ENCODE measurements at places on chromosomes 3 and 15.

DNA sequence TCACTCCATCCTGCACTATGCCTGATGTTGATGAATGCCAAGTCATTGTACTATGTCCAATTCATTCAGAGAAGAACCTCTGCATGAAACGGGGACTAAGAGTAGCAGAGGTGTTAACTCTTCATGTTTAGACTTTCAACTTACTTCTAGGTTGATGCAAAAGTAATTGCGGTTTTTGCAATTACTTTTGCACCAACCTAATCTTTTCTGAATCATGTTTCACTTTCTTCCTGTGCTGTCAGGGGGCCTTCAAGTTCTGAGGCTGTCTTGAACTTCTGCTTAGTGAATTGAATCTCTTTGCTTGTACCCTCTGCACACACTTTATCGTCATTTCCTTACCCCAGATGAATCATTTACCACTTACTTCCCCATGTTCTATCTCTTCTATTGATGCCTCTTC is 636.2 kb downstream of the NAALADL2 start:
- DNase-seq, result no peak

- no peak for DNase-seq
These were observed 47.7 kb downstream of the TUSC7 start for GRCh38 chr3:116757315-116757714.

DNA sequence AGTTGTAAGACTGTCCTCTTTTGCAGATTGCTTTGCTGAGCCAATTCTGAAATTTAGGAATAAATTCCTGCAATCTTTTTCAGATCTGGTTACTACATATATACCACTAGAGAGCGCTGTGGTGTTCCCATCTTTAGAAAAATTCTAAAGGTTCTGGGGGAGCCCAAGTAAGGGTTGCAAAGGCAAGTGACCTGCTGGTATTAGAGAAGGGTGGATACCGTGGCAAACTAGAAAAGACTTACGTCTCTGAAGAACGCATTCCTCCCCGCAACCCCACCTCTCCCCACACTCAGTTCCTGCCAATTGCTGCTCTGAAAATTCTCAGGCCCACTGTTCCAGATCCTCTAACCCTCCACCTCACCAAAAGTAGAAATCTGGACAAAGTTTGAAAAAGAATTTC is 48.5 kb downstream of the EFHB start:
- DNase-seq, result no peak

- no peak for DNase-seq
These were observed 127.6 kb downstream of the FBLN2 start for GRCh38 chr3:13676356-13677017.

GRCh38 chr3:187758318-187758955 is 13.2 kb upstream of the BCL6 start:
- no peak for DNase-seq

GRCh38 chr3:21751886-21752285 is 876 bp upstream of the ZNF385D start:
- no peak for DNase-seq

DNA sequence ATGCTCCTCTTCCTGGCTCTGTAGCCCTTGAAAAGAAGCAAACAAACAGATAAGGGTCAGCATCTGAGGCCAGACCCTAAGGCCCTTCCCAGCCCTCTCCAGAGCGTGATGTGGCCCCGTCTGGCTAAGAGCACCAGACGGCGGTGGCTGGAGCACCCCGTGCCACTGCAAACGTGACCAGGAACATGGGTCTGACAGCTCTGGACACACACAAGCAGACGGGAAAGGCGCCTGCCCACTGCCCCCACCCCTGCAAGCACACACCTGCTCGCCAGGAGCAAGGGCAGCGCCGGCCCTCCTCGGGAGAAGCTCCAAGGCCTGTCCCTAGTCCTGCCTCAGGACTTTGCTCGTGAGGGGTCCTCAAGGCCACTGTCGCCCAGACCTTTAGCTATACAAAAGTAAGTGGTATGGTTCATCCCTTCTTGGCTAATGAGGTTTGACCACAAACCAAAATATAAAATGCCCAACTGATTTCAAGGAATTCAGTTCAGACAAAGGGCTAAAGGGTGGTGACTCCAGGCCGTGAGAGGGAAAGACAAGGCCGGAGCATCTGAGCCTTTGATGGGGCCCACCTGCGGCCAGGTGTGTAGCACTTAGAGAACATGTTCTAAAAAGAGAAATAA is 90.4 kb downstream of the XXYLT1 start:
- DNase-seq, result no peak

DNA sequence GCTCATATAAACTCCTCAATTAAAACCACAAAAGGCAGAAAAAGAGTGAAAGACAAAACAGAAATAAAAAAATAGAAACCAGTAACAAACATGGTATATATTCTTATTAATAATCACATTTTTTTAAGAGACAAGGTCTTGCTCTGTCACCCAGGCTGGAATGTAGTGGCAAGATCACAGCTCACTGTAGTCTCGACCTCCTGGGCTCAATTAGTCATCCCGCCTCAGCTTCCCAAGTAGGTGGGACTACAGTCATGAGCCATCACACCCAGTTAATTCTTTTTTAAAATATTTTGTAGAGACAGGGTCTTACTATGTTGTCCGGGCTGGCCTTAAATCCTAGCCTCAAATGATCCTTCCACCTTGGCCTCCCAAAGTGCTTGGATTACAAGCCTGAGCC is 37.1 kb downstream of the FAM240A start:
- DNase-seq, result no peak

- no peak for DNase-seq
These were observed 8.0 kb downstream of the ANKDD1A start for GRCh38 chr15:64919721-64920120.

GRCh38 chr3:117926819-117927218 is 1107.8 kb downstream of the IGSF11 start:
- DNase-seq, result no peak

DNA sequence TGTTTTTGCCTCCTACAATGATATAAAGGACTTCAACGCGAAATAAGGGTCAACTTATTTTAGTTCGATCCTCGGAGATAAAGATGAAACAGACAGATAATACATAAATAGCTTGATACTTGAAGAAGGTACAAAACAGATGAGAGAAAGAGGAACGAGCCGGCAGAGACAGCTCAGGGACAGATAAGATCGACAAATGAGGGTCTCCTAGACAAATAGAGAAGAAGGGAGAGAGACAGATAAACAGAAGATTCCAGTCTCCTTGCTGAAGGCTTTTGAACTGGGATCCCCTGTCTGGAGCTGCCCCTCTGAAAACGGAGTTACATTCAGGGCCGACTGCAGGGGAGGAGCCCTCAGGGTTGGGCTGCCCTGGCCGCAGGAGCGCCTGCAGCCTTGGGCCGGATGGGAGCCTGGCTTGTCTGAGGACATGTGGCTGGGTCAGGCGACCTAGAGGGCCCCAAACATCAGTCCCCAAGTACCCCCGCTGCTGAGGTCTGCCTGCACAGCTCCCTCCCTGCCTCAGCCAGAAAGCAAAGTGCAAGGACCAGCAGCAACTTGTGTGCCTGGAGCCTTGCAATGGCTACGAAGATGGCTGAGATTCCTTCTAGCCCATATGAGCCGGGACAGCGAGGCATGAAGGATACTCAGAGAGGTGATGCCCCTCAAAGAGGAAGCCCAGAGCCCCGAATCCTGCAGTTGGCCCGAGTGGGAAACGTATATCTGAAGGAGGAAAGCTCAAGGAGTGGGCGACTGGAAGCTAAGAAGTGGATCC is 926 bp upstream of the SKOR1 start:
- DNase-seq, result no peak

DNA sequence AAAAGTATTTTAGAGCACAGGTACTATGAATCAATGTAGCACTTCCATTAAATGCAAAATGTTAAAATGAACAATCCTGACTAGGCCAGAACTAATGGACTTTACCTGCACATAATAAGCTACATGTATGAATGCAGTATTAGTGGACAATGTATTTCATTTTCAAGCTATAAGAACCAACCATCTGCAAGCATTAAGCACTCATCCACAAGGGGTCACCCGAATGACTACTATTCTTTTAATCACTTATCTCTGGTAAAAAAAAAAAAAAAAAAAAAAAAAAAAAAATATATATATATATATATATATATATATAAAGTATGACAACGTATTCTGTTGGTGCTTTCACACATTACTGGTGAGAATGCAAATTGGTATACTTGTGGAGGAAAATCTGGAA is 7.2 kb downstream of the HERC1 start:
- no peak for DNase-seq

- DNase-seq, result no peak
These were observed 19.1 kb downstream of the IREB2 start for GRCh38 chr15:78457101-78457500.

GRCh38 chr3:1848935-1849334 is 249.7 kb upstream of the CNTN4 start:
- DNase-seq, result no peak

GRCh38 chr3:17195192-17195611 is 310.4 kb downstream of the PLCL2 start:
- DNase-seq, result no peak

GRCh38 chr3:192494174-192494573 is 233.2 kb downstream of the FGF12 start:
- no peak for DNase-seq

- DNase-seq, result no peak
These were observed 61.3 kb upstream of the SMAD3 start for GRCh38 chr15:67004142-67004541.

DNA sequence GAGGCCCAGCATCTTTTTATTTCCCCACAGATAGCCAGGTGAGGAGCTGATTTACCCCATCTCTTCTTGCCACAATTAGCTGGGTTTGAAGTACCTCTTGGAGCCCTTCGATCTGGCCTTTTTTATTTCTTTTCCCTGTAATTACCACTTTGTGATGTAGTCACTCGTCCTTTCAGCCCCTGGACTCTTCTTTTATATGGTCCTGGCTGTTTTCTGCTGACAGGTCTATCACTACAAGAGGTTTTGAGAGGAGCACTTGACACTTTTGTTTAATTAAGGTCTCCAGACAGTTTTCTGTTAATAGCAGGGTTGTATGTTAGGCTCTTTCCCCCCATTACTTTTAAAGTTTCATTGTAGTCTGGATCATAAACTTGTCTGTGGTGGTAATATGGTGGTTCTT is 11.8 kb downstream of the ATXN7 start:
- DNase-seq, result no peak

DNA sequence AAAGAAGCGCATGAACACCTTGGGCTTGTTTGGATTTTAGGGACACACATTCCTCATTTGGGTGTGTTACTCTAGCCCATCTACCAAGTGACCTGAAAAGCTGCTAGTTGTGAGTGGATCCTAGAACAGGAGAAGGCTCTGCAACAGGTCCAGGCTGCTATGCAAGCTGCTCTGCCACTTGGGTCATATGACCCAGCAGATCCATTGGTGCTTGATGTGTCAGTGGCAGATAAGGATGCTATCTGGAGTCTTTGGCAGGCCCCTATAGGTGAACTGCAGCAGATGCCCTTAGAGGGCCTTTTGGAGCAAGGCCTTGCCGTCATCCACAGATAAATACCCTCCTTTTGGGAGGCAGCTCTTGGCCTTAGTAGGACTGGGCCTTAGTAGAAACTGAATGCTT is 53.2 kb downstream of the PAQR5 start:
- no peak for DNase-seq

- no peak for DNase-seq
These were observed 33.2 kb downstream of the ADAMTS17 start for GRCh38 chr15:100308608-100309007.

DNA sequence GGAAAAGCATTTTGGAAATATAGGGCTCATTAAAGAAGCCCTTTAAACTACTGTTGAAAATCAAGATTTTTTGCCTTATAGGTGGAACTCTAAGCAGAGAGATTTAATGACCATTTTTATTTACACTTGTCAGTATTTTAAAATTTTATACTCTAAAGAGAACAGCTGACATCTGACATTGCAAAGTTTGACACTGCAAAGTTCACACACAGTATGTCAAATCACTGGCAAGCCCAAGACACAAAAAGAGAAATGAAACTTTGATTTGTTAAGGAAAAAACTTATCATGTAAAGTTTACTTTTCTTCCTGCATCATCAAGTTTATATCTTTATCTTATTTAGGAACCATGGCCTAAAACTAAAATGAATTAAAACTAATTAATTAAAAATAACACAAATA is 40.2 kb downstream of the DPH6 start:
- DNase-seq, result no peak

DNA sequence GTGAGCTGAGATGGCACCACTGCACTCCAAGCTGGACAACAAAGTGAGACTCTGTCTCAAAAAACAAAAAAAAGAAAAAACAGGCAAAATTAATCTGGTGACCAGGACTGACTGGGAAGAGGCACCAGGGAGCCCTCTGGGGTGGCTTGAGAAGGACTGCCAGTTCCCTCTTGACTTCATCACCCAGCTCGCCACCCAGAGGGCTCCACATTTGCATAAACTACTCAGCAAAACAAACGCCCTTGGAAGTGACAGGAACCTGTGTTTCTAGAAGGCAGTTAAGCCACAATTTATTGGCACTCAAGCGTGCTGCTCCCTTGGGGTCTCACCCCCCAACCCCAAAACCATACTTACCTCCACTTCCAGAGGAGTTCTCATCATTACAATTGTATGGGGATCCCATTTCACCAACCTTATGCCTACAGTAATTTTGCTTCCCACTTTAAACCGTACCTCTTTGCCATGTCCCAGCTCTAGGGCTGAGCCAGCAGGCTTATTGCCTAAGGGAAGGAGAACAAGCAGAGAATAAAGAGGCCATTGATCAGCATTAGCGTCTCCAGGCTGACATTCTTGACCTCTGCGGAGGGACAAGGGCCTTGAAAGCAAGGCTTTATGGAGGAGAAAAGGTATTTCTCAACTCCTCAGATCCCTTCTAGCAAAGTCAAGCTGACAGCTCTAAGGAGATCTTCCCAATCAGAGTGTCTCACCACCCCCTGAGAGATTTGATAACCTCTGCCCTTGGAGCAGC is 357.4 kb downstream of the SHQ1 start:
- DNase-seq, result no peak

DNA sequence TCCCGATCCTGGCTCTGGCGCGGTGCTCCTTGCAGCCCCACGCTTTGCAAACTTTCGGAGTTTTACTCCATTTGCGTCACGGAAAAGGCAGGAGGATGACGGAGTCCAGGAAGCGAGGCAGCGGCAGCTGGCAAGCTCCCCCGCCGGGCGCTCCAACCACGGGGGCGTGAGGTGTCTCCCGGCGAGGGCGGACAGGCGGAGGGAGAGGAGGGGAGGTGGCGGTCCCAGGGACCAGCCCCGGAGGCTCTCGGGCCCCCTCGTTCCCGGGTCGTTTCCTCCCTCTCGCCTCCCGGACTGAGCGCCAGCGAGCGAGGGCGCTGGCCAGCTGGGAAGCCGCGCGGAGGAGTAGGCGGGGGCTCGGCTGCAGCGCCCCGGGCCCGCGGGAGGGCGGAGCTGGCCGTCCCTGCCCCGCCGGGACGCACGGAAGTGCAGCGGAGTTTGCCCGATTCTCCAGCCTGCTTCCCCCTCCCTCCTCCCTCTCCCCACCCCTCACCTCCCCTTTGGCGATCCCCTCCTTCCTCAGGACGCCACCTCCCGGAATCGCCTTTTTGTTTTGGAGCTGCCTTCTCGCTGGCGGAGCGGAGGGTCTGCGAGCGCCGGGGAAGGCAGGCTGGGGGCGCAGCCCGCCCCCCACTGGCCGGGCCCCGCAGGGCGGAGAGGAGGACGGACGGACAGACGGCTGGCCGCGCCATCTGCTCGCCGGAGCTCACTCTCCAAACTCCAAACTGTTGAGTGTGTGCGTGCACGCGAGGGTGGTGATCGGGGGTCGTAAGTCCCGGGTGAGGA is at the start of gene SNX33:
Gene SNX33 (plus strand): TSS at position 543 of the 786 bp plus-strand sequence. CDS start 1,191 bp downstream, outside the sequence.
- peak; percentile 46 for DNase-seq

Measured in effector CD4-positive, alpha-beta T cell (primary cell).